ENCODE measurements at places on chromosomes 7 and 10. TPM values are rescaled to one million over a fixed set of nuclear protein-coding genes. Genes with fewer than 3 reads are reported as not detected.

GRM8 gene
- not detected for total RNA-seq

PPIF gene
- 173 TPM for total RNA-seq

RBP4 gene
- total RNA-seq: not detected

TSPAN33 gene
- total RNA-seq: 23.2 TPM

CCL24 gene
- not detected for total RNA-seq

EVX1 gene
- not detected for total RNA-seq

ENTPD1 gene
- 6.7 TPM for total RNA-seq

ZNF488 gene
- 0.44 TPM for total RNA-seq

C10orf95 gene
- 0.62 TPM for total RNA-seq

GIMAP5 gene
- 63.9 TPM for total RNA-seq

LRIT1 gene
- not detected for total RNA-seq

DGKB gene
- not detected for total RNA-seq

HOXA5 gene
- not detected for total RNA-seq

MSS51 gene
- 1.5 TPM for total RNA-seq

POLR1F gene
- 30.6 TPM for total RNA-seq

SEMA4G gene
- total RNA-seq: 0.57 TPM

OPALIN gene
- total RNA-seq: not detected

LIPM gene
- total RNA-seq: not detected

HNRNPH3 gene
- 171 TPM for total RNA-seq

NAT16 gene
- total RNA-seq: not detected

LRRC61 gene
- 27.9 TPM for total RNA-seq

OPN1SW gene
- not detected for total RNA-seq

ASB13 gene
- 6.8 TPM for total RNA-seq

TYW1B gene
- total RNA-seq: 4.7 TPM

RTKN2 gene
- 1.6 TPM for total RNA-seq

SFR1 gene
- total RNA-seq: 13.6 TPM

FAM25G gene
- total RNA-seq: not detected

WEE2 gene
- not detected for total RNA-seq

TMEM270 gene
- total RNA-seq: not detected

CPED1 gene
- total RNA-seq: 0.27 TPM

DYNC1I1 gene
- total RNA-seq: not detected

CTTNBP2 gene
- not detected for total RNA-seq

Measured in CD8-positive, alpha-beta memory T cell (primary cell).